RWPE1 (cell line): ENCODE measurements at places on chromosomes 6 and 20.

DNA sequence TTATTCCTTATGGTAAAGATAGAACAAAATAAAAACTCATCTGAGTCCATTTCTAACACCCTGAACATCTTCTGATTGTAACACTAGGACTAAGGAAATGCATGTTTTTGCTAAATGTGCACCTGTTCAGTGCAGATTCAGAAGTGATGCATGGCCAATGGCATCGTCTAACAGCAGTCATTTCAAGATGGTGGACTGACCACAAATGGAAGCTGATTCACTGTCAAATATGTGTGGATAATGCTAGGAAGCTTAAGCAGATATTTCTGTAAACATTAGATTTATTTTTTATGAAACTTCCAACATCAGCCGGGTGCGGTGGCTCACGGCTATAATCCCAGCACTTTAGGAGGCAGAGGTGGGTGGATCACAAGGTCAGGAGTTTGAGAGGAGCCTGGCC, 394.8 kb downstream of the SAMD5 start:
- DNase-seq, result no peak

DNA sequence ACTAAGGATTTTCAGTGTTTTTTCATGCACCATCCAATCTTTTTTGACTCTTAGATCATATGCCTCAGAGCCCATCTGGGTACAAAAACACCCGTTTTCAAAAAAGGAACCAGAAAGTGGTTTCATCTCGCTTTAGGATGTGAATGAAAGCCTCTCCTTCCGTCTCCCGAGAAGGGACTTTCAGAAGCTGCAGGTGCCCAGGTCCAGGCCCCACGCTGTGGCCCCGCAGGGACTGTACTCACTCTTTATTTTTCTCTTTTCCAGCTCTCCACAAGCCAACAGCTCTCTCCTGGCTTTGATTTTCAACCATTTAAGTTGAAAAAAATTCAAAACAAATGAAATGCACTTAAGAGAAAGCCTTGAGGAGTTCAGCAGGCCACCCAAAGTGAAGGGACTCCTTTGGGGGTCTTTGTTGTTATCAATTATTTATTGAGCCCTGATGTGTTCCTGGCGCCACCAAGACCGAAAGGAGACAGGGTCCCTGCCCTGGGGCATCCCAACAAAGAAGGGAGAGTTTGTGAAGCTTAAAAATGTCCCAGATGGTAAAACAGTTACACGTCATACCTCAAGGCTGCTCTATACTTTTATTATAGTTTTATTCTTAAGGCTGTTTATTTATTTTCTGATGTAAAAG, 467.3 kb downstream of the PREX1 start:
- DNase-seq, result no peak

GRCh38 chr20:10586296-10586695, 87.5 kb downstream of the JAG1 start:
- DNase-seq, result no peak

- DNase-seq, result no peak
Observed at GRCh38 chr6:84576029-84576428, 188.4 kb downstream of the TBX18 start.

DNA sequence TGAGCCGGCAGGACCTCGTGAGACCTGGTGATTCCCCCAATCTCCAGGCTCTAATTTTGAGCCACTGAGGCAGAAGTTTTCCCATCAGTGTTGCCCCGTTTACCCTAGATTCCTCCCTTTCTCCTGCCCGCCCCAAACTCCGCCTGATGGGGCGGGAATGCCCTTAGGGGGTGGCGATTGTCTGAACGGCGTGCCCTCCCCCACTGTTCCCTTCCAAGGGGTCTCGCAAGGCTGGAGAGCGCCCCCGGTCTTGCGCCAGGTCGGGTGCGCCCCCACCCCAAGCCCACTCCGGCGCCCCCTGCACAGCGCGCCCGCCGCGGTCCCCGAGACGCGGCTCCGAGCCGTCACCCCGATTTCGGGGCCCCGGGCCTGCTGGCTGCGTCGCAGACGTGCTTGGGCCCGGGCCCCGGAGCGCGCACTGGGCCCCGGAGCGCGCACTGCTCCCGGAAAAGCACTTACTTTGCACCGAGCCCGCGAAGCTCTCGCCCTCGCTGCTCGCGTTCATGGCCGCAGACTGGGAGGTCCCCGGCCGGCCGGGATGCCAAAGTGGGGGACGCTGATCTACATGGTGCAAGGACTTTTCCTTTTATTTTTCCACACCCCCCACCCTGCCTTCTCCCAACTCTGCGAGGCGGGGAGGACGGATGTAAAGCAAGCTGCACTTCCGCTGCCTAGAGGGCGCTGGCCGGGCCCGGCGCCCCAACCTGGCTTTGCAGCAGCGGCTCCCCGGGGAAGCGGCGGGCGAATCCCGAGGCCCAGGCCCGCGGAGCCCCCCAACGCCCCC, at the start of gene ZFP64:
TSS of gene ZFP64 (minus strand) at position 648 of the 784 bp plus-strand sequence. CDS start at position 505, 143 bp downstream.
- DNase-seq, result peak; percentile 91

DNA sequence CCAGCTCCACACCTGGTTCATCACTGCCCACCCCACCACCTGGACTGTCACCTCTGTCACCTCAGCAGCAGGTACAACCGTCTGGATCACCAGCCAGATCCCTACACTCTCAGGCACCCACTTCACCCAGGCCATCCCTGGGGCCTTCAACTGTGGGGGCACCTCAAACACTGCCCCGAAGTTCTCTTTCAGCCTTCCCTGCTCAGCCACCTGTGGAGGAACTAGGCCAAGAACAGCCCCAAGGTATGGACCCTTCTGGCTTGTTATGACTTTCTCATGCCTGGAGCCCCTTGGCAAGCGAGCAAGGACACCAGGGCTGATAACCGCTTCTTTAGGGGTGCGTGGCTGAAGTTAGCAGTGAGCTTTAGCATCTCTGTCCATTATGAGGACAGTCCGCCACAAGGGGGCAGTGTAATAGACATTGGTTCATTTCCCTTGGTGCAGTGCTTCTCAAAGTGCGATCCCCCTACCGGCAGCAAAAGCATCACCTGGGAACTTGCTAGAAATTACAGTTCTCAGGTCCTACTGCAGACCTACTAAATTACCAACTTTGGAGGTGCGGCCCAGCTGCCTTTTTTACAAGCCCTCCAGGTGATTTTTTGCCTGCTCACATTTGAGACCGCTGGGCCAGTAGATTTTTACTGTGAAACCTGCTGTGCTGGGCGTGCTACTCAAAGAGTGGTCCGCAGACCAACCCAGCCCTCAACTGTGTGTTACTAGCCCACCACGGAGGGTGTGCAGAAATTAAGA, 32.5 kb downstream of the PNPLA1 start:
- peak; percentile 78 for DNase-seq

- DNase-seq, result no peak
Observed at GRCh38 chr20:25090492-25091429, 8.8 kb upstream of the VSX1 start.

GRCh38 chr20:46117704-46118467, at the start of gene CD40:
Gene CD40, plus strand, starts transcription at chr20:46118314. Its CDS starts 30 bp downstream, at chr20:46118344.
- peak; percentile 100 for DNase-seq

DNA sequence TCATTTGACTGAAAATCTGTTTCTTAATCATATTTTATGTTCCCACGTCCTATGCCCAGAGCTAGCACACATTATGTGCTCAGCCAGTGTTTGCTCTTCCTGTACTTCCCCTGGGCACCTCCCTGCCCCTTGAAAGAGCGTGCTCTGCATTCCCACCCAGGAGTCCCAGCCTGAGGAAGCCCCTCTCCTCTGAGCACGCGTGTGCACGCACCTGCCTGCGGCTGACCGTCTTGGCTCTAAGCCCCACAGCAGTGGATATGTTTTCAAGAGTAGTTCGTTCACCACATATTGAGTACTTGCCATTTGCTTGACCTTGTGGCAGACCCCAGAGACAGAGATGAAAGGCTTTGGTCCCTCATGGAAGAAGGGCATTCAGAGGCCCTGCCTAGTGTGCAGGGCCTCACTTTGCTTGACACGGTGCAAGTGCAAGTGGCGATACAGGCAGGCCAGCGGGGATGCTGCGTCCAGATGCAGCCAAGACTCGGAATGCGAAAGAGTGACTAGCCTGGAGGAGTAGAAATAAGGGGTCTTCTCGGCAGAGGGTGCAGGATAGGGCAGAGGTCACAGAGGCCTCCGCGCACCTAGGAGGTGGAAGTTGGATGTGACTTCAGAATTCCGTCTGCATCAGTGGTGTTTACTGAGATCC, 14.1 kb downstream of the SYNDIG1 start:
- no peak for DNase-seq

DNA sequence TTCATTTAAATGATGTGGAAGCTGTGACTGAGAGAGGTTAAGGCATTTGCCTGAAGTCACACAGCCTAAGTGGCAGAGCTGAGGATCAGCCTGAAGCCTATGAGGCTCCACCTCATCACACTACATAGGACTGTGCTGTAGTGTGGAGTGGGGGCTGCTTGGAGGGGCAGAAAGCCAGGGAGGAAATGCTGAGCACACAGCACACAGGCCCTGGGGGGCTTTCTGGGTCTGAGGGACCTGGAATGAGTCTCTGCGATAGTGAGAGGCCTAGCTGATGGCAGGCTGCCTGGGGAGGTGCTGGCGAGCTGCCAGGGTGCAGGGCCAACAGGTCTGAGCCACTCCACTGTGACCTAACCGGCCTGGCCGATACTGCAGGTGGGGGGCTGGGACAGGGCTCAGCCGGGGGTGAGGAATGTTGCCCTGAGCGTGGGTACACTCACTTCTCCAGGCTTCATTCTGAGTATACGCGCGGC, 2.2 kb upstream of the ARHGAP40 start:
- peak; percentile 71 for DNase-seq

- DNase-seq, result no peak
Observed at GRCh38 chr6:85111481-85112011, 338.3 kb upstream of the NT5E start.

DNA sequence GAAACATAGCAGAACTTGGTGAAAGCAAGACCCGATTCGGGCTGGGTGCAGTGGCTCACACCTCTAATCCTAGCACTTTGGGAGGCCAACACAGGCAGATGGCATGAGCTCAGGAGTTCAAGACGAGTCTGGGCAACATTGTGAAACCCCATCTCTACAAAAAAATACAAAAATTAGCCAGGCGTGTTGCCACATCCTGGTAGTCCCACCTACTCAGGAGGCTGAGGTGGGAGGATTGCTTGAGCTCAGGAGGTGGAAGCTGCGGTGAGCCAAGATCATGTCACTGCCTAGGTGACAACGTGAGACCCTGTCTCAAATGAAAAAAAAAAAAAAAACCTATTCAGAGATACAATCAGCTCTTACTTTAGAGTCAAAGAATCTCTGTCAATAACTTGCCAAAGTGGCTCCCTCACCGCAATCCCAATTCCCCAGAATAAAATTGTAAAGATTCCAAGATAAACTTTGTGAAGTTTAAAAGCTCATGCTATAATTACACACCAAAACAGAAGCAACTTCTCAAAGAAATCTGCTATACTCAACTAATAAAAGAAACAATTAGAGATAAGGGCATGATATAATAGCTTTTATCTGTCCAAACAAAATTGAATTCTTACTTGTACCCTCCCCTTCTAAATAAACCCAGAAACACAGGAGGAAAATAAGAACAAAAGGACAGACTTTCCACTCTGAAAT, 33.6 kb downstream of the CDK19 start:
- DNase-seq, result no peak

GRCh38 chr6:88662653-88663174, 300.7 kb downstream of the RNGTT start:
- DNase-seq, result no peak

DNA sequence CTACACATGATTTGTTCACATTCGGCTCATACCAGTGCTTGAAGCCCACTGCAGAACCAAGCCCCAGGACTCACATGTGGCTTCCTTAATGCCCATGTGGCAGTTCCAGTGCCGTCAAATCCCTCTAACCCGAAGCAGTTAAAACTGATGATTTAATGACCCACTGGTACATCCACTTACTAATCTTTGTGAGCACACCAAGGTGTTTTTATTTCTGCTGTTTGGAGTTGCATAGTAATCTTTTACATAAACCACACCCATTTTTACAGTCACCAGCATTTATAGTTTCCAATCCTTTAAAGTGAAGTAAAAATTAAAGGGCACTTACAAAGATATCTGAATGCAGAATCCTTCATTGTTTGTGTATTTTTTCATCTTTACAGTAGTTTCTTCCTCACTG, 232.0 kb downstream of the ANKRD60 start:
- no peak for DNase-seq

- no peak for DNase-seq
Observed at GRCh38 chr6:15090745-15091384, 155.0 kb upstream of the JARID2 start.

DNA sequence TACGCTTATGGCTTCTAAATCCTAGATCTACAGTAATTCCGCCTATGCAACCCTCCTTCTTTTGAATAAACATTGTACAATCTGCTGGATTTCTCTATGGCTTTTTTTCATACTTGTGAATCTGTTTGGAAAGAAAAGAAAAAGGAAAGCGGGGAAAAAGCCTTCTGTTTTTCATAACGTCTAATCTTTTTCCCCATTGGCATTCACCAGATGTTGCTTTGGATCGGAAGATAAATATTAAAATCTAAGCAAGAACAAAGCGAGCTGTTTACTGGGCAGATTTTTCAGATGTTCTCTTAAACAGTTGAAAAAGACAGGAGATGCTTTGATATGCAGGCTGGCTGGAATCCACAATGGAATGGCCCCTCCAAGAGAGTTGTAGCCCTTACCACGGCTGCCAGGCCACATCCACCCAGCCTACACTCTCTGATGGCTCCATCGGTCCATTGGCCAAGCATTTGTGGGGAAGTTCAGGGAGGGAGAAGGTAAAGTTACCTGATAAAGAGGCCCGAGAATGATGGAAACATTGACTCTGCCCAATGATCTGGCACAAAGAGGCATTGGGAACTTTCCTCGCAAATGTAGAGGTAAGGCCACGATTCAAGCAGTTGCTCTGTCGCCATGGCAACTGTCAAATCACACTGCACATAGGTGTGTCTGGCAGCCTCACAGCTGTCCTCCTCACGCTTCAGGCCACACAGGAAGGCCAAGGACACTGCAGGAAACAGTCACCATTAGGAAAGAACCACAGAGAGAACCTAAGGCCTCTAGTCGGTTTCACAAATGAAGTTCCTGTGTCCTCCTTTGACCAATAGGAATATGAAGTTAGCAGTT, 70.3 kb downstream of the PKHD1 start:
- no peak for DNase-seq

DNA sequence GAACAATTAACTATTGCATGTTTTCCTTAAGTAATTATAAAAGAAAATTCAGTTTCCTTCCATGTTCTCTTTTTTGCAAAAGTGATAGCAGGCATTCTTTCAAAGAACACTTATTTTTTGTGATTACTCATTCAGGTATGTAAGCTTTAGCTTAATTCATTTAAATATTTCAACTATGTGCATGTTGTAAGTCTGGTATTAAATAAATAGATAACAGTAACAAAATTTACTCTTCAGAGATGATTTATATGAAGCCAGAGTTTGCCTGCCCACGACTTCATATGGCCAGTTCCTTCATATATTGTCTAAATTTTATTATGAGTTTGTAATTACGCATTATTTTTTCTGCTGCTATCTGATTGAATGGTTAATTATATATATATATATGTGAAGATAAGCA, 110.9 kb downstream of the ADGRG6 start:
- DNase-seq, result no peak

GRCh38 chr6:90413396-90413795, 116.8 kb upstream of the BACH2 start:
- DNase-seq, result no peak

- DNase-seq, result no peak
Observed at GRCh38 chr20:59774921-59775686, 158.3 kb downstream of the SYCP2 start.
